ENCODE measurements at places on chromosomes 6 and 20.
A peak's percentile ranks its signal among the peaks of the same experiment; 100 is the strongest.

- DNase-seq = peak; percentile 27
Observed at GRCh38 chr6:5695260-5696245, 311.2 kb downstream of the NRN1 start.

DNA sequence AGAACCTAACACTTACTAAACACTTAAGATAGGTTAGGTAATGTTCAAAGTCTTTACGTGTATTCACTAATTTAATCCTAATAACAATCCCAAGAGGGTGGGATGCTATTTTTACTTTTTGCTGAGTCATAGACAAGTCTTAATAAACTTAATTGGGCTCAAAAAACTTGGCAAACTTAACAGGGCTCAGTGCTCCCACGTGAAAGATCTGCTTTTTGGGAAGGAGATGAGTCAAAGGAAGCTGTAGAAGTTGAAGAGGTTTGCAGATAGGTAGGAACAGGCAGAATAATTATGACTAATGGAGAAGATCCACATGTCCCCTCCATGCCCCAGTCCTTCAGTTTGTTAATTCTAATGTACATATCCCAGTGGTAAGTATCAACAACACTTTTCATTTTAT lies 44.5 kb upstream of the STMND1 start:
- DNase-seq = no peak

DNA sequence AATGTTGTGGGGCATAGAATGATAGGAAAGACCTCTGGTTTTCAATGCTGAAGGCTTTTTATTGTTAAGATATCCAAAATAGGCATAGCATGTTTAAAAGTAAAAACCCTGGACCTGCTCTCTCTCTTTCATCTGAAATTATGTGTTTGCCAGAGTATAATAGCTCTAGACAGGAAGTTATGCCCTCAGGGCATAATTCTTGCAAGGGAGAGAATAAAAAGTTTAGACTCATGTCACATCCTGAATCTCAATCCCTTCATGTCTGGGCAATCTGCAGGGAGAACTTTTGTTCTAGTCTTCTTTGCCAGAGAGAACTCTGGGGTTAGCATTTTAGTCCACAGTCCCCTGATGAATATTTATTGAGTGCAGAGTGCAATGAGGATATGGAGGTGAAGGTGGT lies 297.3 kb upstream of the FLRT3 start:
- DNase-seq = no peak

DNA sequence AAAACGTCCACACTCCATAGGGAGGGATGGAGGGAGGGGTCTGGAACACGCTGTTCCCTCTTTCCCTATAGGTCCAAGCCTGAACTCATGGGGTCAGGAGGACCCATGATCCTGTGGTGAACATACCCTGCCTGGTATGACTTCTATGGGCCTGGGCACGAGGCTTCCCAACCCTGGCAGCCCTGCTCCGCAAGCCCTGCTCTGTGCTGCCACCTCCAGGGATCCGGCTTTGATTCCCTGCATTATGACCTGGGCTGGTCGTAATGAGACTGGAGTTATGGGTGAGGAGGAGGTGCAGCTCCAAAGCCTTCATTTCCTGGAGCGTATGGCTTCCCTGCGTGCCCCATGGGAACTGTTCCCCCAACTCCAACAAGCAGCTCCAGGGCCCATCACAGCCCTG lies 54.9 kb downstream of the CDH22 start:
- no peak for DNase-seq

- peak; percentile 53 for DNase-seq
Observed at GRCh38 chr6:112936504-112936903, 589.4 kb downstream of the RFPL4B start.

GRCh38 chr6:75467966-75468365 lies 25.6 kb downstream of the FILIP1 start:
- DNase-seq = no peak

DNA sequence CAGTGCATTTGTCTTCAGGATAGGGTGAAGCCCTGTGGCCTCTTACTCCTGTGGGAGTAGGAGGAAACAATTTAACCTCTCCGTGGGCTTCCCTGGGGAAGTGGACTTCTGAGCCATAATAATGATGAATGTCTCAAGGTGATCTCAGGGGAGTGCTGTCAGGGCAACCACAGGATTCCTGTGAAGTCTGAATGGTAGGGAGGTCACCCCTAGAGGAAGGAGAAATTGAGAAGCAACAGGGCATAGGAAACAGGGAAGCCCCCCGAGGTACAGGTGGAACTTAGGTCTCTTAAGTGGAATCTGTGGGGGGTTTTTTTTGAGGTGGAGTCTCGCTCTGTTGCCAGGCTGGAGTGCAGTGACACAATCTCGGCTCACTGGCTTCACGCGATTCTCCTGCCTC lies 26.9 kb downstream of the STK35 start:
- no peak for DNase-seq

- DNase-seq = no peak
Observed at GRCh38 chr6:134844120-134844519, 105.8 kb downstream of the ALDH8A1 start.

- peak; percentile 87 for DNase-seq
Observed at GRCh38 chr20:57628047-57628961, 8.1 kb upstream of the ZBP1 start.

DNA sequence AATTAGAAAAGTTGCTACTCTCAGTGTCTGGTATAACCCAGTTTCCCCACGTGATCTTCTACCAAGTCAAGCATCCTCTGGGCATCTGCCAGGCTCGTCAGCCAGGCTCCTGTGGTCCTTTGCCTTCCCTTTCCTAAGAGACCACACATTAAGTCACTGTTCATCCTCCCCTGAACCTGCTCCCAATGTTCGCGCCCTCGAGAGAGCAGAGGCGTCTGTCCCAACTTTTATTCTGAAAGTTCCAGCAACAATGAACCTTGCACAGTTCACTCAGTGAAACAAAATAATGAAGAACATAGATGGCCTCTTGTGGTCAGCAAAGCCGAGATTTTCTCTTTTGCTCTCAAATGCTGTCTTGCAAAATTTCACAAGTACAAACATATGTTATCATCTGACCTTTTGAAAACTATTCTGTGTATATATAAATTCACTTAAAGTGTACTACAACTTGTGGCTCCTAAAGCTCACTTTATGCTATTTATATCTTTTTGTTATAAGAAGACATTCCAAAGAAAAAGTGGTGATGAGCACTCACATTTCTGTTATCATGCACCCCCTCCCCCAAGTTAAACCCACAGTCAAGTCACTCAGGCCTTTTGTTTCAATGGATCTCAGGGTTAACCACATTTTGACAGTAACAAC lies 39.2 kb upstream of the NHSL1 start:
- no peak for DNase-seq

GRCh38 chr6:148578489-148578814 lies 168.4 kb upstream of the UST start:
- no peak for DNase-seq

DNA sequence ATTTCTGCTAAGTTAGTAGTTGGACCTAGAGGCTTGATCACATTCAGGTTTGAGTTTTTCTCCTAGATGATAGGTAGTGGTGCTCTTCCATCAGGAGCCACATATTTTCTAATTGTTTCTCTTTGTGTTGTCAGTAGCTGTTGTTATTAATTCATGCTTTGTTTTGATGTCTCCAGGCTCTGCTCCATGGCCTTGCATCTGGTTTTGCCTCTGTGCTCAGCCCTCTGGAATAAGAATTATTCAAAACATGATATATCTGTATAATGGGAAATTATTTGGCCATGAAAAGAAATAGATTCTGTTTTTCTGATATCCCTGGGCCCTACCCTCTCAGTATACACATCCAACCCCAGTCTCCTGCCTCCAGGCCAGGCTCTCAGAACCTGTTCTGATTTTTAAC lies 184.8 kb downstream of the CDC5L start:
- peak; percentile 33 for DNase-seq

GRCh38 chr20:18567739-18568091 lies 483 bp downstream of the SMIM26 start:
- no peak for DNase-seq

- DNase-seq = no peak
Observed at GRCh38 chr6:97102145-97102790, 177.7 kb downstream of the KLHL32 start.
